ENCODE measurements at places on chromosomes 11 and 22.

DNA sequence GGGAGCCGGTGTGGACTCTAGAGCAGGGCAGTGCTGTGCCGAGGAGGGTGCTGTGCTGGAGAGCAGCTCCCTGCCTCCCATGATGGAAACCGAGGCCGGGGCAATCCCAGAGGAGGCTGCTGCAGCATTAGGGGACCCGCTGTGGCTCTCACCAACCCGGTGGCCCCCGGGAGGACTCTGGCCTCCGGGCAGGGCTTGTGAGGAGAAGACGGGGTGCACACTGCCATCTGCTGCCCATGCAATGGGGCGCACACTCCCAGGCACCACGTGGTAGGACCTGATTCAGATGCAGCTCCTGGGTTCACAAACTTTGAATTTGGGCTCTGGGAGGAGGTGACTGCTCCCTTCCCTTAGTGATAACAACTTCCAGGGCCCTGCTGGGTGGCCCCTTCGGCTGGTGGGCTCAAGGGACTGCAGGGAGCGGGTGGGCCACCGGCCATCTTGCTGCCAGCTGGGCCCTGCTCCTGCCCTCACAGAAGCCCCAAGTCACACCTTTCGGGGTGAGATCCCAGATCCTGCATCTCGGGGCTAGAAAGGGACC lies 93.8 kb upstream of the FGF3 start:
- no peak for DNase-seq

DNA sequence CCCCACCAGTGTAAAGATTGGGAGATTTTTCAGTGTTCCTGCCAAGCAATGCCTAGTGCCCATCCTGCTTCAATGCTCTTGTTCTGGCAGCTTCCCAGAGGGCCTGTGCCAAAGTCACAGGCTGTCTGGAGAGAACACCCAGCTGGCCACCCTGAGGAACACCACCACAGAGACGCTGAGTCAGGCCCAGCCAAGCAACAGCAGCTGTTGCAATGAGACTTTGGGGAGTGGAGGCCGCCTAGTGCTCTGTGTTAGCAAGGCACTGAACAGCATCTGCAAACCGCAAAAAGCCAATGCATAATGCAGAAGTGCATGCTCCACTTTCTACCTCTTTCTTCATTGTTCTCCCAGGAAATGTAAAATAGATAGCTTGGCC lies 168.1 kb downstream of the NXPE2 start:
- DNase-seq: no peak

- DNase-seq: no peak
Measured at GRCh38 chr11:121930004-121930965, 185.7 kb downstream of the BLID start.

GRCh38 chr11:10390375-10390774 lies 64.7 kb upstream of the AMPD3 start:
- DNase-seq: no peak

DNA sequence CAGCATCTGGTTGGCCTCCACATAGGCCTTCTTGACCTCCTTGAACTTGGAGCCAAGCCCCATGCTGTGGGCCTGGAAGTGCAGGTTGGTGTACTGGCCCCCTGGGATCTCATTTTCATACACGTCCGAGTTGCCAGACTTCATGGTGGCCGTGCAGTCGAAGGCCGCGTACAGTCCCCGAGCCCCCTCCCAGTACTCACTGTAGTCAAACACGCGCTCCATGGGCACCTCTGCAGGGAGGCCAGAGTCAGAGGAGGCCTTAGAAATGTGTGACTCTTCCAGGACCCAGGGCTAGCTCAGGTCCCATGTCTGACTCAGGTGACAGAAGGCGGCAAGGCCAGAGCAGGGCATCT lies 6.7 kb upstream of the LRFN4 start:
- DNase-seq: no peak

- DNase-seq: no peak
Measured at GRCh38 chr22:23553438-23553837, 26.7 kb downstream of the IGLL1 start.

- no peak for DNase-seq
Measured at GRCh38 chr11:75717608-75718418, at the start of gene MOGAT2. MOGAT2 (plus strand) TSS chr11:75717838; CDS start chr11:75717889, 51 bp downstream.
